Stimulated activated CD8-positive, alpha-beta memory T cell treated with anti-CD3 and anti-CD28 coated beads, Interleukin-12 subunit alpha, Interleukin-12 subunit beta, amount 100 ng/mL, for 1 hour (primary cell): ENCODE measurements at places on chromosomes 6 and 20.

- no peak for DNase-seq
These were observed 87.5 kb downstream of the RALGAPA2 start for GRCh38 chr20:20624914-20625313.

DNA sequence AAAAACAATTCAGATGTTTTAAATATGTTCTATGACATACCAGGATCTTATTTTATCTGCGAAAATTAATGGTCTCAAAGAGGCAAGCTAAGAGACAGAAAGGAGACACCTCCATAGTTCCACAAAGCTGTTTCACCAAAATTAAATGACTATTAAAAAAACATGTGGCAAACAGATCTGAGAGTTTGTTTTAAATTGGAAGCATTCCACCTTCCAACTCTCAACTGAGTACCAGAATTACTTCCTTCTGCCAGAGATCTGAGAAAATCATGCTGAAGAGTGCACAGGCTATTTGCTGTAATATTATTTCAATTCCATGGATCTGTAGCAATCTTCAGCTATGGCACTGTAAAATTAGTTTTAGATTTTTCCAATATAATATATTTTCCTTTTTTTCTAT, 669.5 kb upstream of the MARCKS start:
- DNase-seq = no peak

DNA sequence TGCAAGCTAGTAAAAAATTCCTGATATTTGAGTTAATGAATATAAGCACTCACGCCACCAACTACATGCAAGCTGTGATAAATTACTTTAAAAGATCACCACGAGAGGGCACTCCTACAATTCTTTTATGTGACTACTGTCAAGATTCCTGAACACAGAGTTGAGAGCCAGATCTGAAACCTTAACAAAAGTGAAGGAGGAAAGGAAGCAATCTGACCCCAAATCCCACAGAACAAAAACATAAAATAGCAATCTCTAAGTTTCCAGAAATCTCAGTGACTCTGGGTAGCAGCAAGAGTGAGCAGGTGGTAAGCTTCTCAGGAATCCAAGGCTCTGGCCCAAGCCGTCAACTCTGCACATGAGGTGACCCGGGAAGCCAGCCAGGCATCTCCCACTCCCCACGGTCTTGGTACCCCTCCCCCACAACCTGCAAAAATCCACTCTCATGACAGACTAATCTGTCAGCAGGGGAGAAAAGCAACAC, 55.1 kb downstream of the STAU1 start:
- DNase-seq = no peak

DNA sequence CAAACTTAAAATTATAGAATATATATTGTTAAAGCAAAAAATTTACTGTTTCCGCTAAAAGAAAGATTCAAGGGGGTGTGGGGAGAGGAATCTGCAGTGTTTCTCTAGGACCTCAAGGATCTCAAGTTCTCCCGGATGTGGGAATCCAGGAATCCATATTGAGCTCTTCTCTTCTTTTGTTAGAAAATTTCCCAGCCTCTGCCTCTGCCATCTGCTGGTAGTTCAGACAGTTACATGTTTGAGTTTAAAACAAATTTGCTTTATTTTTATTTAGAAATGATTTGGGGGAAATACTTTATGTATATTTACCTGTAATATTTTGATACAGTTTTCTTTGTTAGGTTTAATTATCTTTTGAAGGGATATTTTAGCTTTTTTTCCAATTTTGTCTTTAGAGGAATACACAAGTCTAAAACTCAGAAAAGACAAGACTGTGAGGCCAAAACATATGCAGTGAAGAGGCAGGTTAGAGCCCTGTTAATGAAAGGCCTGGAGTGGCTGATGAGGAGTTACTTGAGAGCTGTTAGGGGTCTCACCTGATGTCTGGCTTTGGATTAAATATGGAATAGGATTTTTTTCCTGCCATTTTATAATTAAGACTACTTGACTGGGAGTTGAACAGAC, 268.8 kb downstream of the ARID1B start:
- DNase-seq = no peak

GRCh38 chr6:45419571-45420082, 41.9 kb upstream of the SUPT3H start:
- peak; percentile 41 for DNase-seq

GRCh38 chr6:1244278-1244677, 67.6 kb upstream of the FOXQ1 start:
- DNase-seq = no peak

GRCh38 chr6:128696691-128697689, 176.6 kb upstream of the PTPRK start:
- no peak for DNase-seq

- DNase-seq = no peak
These were observed 28.2 kb upstream of the FUCA2 start for GRCh38 chr6:143539734-143540133.

- no peak for DNase-seq
These were observed 25.8 kb downstream of the HLA-E start for GRCh38 chr6:30515106-30515505.

DNA sequence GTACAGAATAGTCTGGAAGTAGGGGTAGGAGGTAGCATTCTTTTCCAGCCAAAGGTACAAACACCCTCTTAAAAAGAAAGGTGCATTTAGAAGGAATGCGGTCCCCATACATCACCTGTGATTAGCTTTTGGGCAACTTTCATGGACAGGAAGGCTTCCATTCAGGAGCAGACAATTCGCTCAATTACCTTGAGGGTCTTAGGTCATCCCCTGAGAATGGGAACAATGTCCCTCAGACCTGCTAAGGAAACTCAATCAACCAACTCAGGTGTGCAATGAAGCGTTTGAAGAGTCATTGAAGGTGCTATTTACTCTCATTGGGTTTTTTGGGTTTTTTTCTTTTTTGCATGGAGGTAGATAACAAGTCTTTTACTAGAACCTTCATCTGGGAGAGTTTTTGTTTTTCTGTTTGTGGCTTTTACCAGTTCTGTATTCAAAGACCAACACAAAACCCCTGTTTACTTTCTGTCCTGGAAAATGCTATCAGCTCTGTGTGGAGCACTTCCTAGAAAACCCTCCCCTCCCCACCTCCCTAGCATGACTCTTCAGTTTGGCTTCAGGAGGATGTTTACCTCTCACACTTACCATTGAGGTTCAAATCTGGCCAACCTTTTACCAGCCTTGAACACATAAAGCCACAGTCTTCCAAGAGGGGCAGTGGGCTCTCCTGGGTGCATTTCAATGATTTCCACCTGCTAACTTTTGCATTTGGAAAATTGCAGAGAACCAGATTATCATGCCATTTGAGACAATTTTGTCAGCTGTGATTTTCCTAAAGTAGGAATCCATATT, 271.2 kb upstream of the PRDM1 start:
- DNase-seq = no peak

DNA sequence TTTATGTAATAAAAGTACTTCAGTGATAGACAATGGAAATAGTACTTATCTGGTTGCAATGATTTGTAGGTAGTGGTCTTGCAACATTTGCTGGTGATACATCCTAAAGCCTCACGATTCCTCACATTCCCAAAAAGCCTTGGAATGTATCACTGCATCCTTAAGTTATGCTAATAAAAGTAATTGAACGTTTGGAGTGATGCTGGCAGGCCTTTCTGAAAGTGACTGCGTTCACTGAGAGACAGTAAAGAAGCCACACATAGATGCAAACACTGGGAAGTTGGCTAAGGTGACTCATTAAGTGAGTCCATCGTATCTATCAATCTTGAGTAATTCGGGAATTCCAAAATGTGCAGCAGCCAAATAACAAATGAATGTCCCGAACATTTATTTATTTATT, 444.1 kb upstream of the SOX4 start:
- no peak for DNase-seq

GRCh38 chr6:147642458-147642857, 134.0 kb downstream of the SAMD5 start:
- DNase-seq = no peak

DNA sequence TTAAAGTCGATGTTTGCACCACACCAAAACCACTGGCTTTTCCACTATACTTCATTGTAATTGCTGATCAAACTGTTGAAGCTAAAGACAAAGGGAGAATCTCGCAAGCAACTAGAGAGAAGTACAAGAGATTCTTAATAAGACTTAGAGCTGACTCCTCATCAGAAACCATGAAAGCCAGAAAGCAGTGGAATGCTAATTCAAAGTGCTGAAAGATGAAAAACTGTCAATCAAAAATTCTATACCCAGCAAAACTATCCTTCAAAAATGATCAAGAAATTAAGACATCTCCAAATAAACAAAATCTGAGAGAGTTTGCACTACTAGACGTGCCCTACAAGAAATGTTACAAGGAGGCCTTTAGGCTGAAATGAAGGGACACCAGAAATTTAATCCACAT, 52.6 kb downstream of the CD83 start:
- DNase-seq = no peak

DNA sequence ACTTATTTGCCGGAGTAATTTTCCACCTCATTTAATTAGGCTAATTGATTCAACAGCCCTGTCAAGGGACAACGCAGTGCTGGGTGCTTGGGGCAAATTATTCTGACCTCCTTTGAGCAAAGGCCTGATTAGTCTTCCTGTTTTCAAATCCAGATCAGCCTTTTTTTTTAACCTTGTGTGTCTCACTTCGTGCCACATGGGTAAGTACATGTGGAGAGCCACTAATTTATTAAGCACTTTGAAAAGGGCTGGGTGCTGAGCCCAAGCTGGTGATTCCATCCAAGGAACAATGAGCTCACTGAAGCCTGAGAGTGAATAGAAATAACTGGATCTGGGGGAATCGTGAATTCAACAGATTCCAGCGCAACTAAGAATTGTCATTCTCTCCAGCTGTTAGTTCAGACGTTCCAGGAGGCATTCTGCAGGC, 229.3 kb downstream of the CLIC5 start:
- no peak for DNase-seq

GRCh38 chr6:74415056-74415455, 719.1 kb downstream of the CD109 start:
- DNase-seq = no peak

DNA sequence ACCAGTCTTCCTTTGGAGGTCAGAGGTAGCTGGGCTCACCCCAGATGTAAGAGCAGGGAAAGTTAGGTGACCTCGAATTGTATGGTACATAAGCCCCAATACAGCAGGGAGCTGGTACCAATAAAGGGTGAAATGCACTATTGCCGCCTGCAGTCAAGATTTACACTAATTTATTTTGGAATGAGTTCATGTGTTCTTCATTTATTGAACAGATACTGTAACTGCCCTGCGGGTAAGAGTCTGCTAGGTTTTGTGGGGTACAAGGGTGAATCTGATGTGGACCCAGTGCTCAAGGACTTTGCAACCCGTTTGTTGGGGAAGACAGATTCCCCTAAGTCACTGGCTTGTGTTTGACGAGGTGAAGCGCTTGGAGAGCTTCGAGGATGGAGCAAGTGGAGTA, 2.5 kb upstream of the DNAJC5 start:
- DNase-seq = no peak

DNA sequence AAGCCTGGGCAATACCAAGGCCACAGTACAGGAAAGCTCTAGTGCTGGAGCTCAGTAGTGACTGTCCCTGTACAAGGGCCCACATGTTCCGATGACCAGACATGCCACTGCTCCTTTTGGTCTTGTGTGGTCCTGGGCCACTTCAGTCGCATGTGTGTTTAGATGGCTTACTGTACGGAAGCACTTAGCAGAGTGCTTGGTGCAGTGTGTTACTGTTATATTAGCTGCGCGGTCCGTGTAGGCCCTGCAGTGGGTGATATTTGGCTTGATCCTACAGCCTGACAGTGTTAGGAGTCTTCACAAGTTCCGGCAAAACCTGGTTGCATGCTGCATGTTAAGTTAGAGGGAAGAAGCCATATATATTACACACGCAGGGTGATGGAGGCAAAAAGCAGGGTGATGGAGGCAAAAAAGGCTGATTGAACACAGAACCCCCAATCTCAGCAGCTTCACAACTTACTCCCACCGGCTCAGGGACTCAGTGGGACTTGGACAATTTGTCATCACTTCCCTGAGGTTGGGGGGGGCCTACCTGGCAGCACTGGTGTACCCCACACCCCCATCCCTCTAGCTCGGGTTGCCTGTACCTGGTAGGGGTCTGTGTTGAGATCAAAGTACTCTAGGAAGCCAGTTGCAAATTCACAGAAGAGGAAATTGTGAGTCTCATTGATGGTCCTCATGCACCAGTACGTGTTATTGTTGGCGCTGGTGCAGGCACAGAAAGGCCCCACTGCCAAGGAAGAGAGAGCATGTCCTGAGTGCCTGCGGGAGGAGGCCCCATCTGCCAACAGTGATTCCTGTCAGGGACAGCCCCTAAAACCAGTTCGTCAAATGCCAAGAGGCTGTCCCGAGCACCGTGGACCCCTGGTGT, 122.6 kb downstream of the SULF2 start:
- no peak for DNase-seq

DNA sequence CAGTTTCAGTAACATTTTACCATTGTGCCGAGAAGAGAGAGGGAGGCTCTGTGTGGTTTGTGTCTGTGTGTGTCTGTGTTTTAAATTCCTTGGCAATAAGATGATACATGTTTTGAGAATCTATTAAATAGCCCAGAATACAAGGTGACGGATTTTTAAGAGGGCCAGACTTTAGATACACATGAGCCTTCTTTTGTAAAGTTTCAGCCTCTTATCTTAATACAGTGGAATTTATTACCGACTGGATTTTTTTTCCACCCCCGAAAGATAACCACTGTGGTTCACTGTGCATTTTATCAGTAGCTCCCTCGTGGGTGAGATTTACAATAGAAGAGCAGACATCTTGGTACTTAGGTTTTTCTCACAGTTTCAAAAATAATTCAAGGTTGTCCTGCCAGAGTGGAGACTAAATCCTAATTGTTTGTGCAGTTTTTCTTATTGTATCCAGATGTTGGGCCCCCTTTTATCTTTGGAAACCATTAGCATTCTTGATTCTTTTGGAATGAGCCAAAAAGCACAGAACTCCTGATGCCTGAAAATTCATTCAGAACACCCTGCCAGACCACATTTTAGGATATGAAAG, 49.9 kb downstream of the STK4 start:
- no peak for DNase-seq

- no peak for DNase-seq
These were observed 136.9 kb downstream of the PREX1 start for GRCh38 chr20:48690888-48691287.
